ENCODE measurements at places on chromosomes 11 and 22.

DNA sequence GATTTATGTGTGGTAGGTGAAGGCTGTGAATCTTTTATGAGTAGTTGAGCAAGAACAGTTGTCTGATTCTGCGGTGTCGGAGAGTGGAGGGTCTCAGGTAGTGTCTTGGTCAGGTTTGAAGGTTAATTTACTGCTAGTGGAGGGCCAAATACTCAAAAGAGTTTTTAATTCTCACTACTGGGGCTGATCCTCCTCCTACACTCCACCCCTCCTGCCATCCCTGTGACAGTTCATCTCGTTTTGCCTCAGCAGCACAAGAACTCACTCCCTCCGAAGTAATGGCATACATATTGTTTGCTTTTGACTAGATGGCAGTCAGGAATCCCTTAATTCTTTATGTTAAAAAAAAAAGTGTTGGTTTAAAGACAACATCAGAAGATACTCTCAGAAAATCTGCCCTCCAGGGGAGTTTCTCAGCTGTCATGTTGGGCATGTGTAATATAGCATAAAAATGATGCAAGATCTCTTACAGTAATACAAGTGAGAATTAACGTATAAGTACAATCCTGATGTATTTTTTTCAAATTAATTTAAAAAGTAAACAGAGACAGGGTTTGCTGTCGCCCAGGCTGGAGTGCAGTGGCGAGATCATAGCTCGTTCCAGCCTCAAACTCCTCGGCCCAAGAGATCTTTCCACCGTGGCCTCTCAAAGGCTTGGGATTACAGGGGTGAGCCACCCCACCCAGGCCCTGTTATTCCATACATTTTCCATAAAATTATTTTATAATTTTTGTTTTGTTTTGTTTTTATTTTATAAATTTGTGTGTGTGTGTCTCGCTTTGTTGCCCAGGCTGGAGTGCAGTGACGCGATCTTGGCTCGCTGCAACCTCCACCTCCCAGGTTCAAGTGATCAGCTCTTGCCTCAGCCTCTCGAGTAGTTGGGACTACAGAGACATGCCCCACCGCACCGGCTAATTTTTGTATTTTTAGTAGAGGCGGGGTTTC is 1.3 kb downstream of the FAR1 start:
- no peak for DNase-seq

GRCh38 chr11:121032546-121032945 is 8.6 kb downstream of the TBCEL start:
- DNase-seq: no peak

GRCh38 chr11:45394294-45395085 is 108.3 kb upstream of the SYT13 start:
- DNase-seq: no peak

GRCh38 chr11:23688835-23689234 is 808.0 kb upstream of the LUZP2 start:
- no peak for DNase-seq

- no peak for DNase-seq
Observed at GRCh38 chr11:57378186-57378585, 2.8 kb downstream of the PRG3 start.

Data from amygdala (tissue), 56 donors.